RPMI8226 (cell line): ENCODE measurements at places on chromosomes 4 and X.
A peak's percentile ranks its signal among the peaks of the same experiment; 100 is the strongest.

DNA sequence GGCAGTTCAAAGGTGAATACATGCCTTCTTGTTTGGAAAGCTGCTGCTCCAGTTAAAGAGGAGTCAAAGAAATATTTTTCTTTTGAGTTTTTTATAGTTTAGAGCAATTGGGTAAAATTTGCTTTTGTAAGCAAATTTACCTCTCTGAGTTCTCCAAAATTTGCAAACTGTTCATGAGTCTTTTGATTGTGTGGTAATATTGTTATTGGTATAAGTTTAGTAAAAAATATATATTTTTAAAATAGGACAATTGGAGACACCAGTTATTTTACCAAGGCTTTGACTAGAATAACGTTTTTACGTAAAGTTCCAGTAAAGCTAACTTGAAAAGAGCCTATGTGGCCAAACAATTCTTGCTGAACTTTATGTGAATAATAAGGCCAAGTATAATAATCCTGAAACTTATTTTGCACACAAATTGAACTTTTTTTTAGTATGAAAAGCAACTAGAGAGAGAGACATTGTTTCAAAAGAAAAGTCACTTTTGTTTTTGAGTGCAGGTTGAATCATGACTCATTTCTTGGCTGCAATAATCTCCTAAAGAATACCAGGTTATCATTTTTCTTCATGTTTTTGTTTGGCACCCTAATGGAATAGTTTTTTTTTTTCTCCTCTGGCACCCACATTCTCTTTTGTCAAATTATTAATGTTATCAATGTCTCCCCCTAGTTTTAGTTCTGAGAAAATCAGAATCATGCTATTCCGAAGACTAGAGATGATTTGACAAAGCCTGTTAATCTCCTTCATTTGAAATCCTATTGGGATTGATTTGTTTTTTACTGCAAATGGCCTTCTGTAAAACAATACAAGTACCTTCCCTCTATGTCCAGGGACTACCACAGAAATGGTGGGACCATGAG, 57.1 kb downstream of the UGT2B10 start:
- no peak for DNase-seq

GRCh38 chr4:70759627-70760026, 37.9 kb downstream of the RUFY3 start:
- no peak for DNase-seq

- no peak for DNase-seq
These were observed 31.9 kb downstream of the CLDN2 start for GRCh38 chrX:106952089-106952488.

- DNase-seq: no peak
These were observed 75.9 kb downstream of the NAA11 start for GRCh38 chr4:79249881-79250503.

DNA sequence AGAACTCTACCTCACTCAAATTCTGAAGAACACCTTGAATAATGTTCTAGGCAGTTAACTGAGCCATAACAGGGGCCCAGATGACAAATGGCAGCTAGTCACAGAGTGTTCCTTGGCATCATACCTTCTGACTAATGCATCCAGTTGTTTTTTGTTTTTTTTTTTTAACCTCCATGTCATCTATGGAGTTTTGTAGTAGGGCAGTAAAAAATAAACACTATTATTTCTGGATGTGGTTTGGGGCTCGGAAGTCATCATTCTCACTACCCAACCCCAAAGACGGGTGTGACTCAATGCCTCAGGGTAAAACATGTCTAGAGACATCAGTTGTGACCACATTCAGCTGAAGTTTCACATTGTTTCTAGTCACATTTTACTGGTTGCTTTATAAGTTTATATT, 31.2 kb upstream of the MCF2 start:
- no peak for DNase-seq

- no peak for DNase-seq
These were observed 15.6 kb downstream of the OPHN1 start for GRCh38 chrX:68417651-68418050.

GRCh38 chrX:19904778-19905367, 17.5 kb upstream of the SH3KBP1 start:
- peak; percentile 66 for DNase-seq

GRCh38 chrX:96994093-96994492, 110.4 kb downstream of the RPA4 start:
- no peak for DNase-seq

- no peak for DNase-seq
These were observed 182.0 kb upstream of the BCOR start for GRCh38 chrX:40279762-40280161.

DNA sequence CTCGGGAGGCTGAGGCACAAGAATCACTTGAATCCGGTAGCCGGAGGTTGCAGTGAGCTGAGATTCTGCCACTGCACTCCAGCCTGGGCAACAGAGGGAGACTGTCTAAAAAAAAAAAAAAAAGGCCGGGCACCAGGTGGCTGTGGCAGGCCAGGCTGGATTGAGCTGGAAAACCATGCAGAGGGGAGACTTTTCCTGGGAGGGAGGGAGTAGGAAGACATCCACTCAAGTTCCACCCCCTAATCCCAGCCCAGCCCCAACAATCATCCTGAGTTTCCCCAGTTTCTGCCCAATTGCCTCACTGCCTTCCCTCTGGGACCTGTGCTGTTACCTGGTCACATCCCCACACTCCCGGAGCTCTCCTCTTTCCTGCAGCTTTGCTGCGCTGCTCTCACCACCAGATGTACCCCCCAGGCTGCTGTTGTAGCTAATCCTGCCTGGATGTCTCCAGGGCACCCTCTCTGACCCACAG, 9.0 kb upstream of the TSPYL2 start:
- peak; percentile 36 for DNase-seq

- DNase-seq: no peak
These were observed 13.2 kb upstream of the CTSO start for GRCh38 chr4:155966731-155967395.

GRCh38 chr4:112519689-112520597, 4.0 kb upstream of the NEUROG2 start:
- no peak for DNase-seq

DNA sequence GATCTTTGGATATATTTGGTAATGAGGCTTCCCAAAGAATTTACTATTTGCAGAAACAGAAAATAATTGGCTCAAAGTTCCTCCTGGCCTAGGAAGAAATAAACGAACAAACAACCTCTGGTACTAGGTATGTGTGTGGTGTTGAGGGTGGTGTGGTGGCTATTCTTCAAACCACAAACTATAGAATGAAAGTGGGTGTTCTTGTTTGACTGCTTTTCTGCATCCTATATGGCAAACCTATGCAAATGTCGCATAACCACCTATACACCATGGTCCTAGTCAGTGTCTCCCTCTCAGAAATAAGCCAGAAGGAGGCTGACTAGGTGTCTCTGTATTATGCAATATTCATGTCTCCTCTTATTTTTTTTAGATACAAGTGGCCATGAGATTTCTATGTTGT, 106.6 kb upstream of the PCDH18 start:
- DNase-seq: no peak

- no peak for DNase-seq
These were observed 165.0 kb downstream of the RAPGEF2 start for GRCh38 chr4:159267869-159268285.

DNA sequence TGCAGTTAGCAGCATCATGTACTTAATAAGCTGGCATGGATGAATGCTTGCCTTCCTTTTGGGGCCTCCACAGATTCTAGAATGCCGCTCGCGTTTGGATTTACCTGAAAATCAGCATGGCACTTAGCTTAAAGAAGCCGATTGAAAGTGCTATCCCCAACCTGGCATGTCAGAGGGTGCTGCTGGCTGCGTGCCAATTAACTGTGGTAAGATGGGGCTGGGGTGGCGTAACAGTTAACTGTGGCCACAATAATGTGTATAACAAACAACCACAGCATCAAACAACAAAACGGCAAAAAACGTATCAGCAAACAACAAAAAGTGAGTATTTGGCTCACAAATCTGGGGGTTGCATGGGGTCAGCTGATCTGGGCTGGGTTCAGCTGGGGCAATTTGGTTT, 70.5 kb downstream of the CBLL2 start:
- no peak for DNase-seq

GRCh38 chr4:113189546-113189945, 140.1 kb downstream of the ANK2 start:
- DNase-seq: no peak
